Stimulated activated CD4-positive, alpha-beta T cell treated with anti-CD3 and anti-CD28 coated beads, TNF-alpha, amount 100 ng/mL, for 24 hours (primary cell): ENCODE measurements at places on chromosomes 2 and 18.

DNA sequence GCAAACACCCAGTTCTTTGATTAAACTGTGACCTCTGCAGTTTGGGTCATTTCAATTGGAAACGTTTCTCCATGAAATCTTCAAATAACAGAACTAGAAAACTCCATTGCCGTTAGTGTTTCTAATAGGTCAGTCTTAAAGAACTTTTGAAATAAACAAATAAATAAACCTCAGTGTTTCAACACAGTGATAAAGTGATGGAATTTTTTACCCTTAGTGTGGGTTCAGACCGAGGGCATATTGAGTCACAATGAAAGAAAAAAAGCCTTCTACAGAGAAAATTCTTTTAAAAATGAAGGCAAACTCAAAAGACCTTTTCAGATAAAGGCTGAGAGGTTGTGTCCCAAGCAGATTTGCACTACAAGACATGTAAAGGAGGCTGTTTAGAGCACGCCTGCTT lies 149.6 kb downstream of the NCKAP5 start:
- DNase-seq, result no peak

DNA sequence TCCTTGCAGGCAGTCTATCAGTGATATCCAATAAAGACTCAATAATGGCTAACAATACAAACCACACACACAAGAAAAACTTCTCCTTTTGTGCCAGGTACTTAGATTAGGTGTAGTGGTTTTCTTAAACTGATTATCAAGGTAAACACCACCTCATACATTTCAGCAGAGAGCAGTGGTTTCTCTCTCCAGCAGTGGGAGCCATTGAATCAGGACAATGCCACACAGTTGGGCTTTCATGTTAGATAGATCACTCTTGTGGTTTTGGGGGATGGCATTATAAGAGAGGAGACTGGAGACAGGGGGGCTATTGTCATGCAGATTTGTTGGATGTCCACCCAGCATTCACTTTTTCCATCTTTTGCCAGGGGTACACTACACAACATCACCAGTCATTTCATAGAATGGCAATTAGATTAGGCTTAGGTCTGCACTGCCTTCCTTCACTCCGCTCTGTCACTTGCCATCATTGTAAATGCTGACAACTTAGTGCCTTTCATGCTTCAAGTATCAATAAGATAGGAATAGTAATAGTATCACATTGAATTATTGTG lies 13.6 kb upstream of the IRS1 start:
- no peak for DNase-seq

GRCh38 chr18:32373995-32374394 lies 96.7 kb downstream of the GAREM1 start:
- no peak for DNase-seq

DNA sequence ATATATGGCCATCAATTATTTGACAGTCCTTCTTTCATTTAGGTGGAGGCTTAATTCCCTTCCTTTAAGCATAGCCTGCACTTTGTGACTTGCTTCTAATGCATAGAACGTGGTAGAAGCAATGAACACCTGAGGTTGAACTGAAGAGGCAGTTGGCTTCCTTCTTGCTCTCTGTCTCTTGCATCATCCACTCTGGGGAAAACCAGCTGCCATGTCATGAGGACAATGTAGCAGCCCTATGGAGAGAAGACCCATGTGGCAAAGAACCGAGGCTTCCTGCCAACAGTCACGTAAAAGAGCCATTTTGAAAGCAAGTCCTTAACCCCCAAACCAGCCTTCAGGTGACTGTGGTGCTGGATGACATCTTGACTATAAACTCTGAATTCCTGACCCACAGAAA lies 46.8 kb downstream of the ATOH8 start:
- DNase-seq, result no peak

GRCh38 chr18:48742706-48743475 lies 204.1 kb downstream of the CTIF start:
- no peak for DNase-seq
